SK-N-SH (cell line): ENCODE measurements at places on chromosomes 6 and 20. TPM values are rescaled to one million over a fixed set of nuclear protein-coding genes. Genes with fewer than 3 reads are reported as not detected.
A peak's percentile ranks its signal among the peaks of the same experiment; 100 is the strongest.

Gene GABRR2
- 0.08 and 0.18 TPM in 2 replicates for polyA plus RNA-seq

Gene COL9A1
- 0.05 TPM in 1 of 2 replicates, not detected in the other for polyA plus RNA-seq

Gene CST2
- polyA plus RNA-seq: not detected in 2 replicates

Gene SLC22A3
- polyA plus RNA-seq: not detected in 2 replicates

- DNase-seq: no peak
Observed at GRCh38 chr20:33320006-33320405, 37.0 kb downstream of the BPIFB1 start.

- peak; percentile 56 for DNase-seq
Observed at GRCh38 chr6:38871741-38872568, 156.8 kb downstream of the DNAH8 start.

- DNase-seq: peak; percentile 88
Observed at GRCh38 chr20:30811885-30812671, 445.4 kb upstream of the DEFB115 start.

GRCh38 chr20:50111120-50111828 is 1.7 kb downstream of the UBE2V1 start:
- no peak for DNase-seq

DNA sequence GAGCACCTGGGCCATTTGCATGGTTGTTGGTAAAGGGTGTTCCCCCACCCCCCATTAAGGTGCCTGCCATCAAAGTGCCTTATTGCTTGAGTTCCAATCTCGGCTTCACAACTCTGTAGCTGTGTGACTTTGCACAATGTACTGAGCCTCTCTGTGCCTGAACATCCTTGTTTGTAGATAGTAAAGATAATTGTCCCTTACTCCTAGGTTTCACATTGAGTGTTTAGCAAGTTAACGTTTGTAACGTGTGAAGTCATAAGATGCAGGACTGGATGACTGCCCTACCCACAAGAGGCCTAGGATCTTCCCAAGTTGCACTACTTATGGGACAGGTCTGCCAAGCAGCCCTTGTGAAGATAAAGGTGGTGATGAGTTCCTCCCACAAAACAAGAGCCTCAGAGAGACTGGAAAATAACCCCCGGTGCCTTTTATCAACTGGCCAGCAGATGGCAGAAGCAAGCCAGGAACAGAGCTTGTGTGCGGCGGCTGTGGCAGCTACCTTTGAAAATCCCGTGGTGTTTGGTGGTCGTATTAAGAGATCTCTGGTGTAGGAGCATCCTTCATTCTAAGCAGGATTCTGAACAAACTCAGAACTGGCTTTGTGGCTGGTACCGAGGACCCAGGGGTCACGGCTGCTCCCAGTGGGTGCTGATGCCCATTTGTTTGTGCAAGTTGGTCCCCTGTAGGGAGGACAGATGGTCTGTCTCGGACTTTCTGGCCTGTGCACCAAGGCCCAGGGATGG is 99.1 kb downstream of the CDH26 start:
- peak; percentile 78 for DNase-seq

DNA sequence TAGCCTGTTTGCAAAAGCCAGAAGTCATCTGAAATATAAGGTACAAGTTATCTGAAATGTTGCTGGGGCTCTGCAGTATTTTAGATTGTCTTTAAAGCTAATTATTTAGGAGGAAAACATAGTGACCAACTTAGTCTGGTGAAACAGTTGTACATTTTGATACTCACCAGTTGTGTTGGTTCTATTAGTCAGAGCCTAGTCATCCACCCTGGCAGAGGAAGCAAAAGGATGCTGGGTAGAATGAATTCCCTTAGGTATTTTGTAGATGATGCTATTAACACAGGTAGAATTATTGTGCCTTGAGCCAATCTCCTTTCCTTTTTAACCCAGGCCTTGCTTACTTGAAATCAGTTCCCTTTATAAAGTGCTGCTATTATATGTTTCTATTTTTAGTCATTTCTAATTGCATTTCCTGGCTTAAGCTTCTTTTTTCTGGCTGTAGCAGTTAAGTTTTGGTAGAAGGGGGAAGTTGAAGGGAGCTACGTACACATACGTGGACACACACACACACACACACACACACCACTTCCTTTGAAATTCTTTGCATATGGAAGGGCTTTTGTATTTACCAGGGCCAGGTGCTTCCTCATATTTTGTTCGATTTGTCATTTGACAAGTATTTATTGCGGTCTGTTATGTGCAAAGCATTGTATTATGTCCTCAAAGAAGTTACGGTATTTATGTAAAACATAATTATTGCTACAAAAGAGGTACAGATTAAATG is 82.4 kb downstream of the RTN4IP1 start:
- DNase-seq: no peak

DNA sequence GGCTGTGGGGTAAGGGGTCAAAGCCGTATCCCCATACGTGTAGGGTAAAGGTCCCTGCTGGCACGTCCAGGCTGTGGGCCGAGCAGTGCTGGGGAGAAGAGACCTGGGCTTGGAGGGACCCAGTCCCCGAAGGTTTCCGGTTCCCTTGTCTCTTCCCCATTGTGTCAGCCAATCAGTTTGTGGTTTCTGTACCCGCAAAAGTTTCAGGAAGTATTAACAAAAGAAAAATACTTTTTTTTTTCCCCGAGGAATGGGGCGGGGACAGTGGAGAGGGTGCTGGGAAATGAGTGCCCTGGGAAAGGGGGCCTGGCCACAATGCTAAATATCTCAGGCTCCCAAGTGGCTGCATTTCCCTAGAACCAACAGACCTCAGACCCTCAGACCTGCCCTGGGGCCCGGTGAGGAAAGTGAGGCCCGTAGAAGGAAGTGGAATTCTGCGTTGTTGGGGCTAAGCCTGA is 15.2 kb upstream of the AMD1 start:
- no peak for DNase-seq

GRCh38 chr6:150741633-150742200 is 123.8 kb upstream of the MTHFD1L start:
- no peak for DNase-seq
